Esophagus squamous epithelium (tissue), 5 donors: ENCODE measurements at places on chromosomes 12 and 14.

DNA sequence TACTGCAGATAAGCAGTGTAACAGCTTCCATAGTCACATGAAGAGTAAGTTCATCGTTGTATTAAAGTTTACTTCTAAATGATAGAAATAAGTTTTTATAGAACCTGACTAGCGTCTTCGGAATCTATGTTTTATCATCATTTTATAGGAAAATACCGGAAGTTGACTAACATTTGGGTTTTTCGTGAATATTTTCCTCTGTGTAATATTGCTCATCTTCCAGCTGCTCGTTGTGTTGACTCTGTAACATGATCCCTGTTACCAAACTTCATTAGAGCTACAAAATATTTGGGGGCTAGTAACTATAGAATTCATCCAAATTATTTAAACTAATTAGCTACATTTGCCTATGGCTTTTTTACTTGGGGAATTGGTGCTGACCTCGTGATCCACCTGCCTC lies 37.2 kb downstream of the DDX51 start:
- DNase-seq: no peak

GRCh38 chr14:34450542-34450915 lies 11.5 kb downstream of the SPTSSA start:
- no peak for DNase-seq

DNA sequence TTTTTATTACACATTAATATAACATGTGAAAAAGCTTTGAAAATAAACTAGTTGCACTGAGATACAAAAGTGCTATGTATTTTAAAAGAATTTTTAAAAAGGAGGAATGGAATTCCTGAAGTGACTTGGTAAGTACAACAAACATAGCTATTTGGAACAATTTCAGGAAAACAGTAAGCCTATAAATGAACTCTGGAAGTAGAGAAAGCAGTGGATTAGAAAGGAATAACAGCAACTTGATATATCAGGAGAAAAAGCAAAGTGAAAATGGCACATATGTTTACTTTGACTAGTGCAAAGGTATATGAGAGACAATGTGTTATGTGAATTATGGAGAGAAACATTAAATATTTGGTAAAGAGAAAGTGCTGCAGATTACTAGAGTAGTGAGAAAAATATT lies 811.7 kb downstream of the C12orf50 start:
- DNase-seq: no peak

- no peak for DNase-seq
Measured at GRCh38 chr12:68611094-68611805, 551 bp downstream of the RAP1B start.

DNA sequence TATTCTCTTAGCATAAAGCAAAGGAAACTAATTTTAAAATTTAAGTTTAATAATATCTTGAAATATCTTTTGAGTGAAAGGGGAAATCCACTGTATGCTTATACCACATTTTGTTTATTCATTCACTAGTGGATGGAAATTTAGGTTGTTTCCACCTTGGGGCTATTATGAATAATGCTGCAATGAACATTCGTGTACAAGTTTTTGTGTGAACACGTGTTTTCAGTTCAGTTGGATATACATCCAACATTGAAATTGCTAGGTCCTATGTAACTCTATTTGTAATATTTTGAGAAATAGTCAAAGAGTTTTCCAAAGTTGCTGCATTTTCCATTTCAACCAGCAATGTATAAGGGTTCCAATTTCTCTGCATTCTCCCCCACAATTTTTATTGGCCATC lies 83.7 kb upstream of the ETV6 start:
- DNase-seq: no peak
